Stimulated activated CD4-positive, alpha-beta T cell treated with anti-CD3 and anti-CD28 coated beads, Interleukin-12 subunit alpha, Interleukin-12 subunit beta, amount 100 ng/mL, for 24 hours (primary cell): ENCODE measurements at places on chromosomes 16 and 17.

- DNase-seq = no peak
These were observed 387.4 kb downstream of the CPPED1 start for GRCh38 chr16:12416136-12416787.

DNA sequence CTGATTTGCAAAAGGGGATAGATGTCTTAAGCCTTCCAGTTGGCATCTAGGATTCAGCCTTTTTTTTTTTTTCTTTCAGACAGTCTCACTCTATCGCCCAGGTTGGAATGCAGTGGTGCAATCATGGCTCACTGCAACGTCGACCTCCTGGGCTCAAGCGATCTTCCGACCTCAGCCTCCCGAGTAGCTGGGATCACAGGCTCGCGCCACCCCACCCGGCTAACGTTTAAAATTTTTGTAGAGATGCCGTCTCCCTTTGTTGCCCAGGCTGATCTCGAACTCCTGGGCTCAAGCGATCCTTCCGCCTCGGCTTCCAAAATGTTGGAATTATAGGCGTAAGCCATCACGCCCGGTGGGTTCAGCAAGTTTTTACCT is 571 bp upstream of the CCP110 start:
- DNase-seq = no peak

DNA sequence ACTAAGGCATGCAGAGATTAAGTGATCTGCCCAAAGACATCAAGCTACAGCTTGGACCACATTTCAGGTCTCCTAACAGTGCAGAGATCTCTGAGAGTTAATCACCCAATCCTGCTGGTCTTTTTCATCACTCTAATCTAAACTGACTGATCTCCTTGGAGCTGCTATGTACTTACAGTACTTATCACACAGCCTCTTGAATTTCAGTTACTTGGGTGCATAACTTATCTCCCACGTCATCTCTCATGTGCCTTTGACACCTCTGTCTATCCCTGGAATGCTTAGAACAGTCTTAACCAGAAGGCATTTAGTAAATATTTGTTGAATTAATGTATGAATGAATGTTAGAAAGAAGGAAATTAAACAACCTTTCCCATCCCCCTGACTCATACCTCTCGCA is 139.0 kb downstream of the SNX11 start:
- no peak for DNase-seq

GRCh38 chr17:18027280-18027679 is 11.7 kb downstream of the ATPAF2 start:
- no peak for DNase-seq

DNA sequence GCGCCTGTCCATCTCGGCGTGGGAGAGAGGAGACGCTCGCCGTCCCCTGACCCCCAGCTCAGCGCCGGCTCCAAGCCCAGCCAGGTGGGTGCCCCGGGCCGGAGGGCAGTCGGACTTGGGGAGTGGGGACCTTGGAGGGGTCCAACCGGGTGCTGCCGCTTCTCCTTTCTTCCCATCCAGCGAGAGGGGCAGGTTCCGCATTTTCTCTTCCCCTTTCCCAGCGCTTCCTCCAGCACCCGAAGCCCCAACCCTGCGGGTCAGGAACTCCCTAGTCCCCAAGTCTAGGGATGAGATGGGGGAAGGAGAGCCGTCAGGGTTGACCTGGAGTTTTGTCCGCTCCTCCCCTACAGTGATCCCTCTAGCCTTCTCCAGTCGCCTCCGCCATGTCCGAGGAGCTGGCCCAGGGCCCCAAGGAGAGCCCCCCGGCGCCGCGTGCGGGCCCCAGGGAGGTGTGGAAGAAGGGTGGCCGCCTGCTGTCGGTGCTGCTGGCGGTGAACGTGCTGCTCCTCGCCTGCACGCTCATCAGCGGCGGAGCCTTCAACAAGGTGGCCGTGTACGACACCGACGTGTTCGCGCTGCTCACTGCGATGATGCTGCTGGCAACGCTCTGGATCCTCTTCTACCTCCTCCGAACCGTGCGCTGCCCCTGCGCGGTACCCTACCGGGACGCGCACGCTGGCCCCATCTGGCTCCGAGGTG is at the start of gene OTOP2:
Gene OTOP2, plus strand, starts transcription at position 24 of the 699 bp plus-strand sequence. Its CDS starts 360 bp downstream, at position 384.
- DNase-seq = no peak

DNA sequence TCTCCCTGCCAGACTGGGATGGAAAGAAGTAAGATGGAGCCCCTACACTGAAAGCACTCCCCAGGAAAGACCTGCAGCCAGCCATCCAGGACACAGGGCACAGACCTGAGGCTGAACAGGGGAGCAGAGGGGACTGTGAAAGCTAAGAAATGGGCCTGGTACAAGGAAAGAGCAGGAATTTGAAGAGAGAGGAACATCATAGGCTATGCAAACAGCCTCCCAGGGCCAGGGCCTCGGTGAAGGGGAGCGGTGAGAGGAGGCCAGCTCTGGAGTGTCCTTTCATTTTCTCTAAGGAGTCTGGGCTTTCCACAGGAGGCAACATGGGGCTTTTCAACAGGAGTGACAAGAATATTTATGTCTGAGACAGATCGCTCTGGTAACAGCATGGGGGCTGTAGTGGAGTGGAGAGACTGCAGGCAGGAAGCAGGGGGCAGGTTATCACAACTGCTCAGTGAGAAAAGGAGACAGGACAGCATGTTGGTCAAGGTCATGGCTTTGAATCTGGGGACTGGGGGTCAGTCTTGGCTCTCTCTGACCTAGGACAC is 50.1 kb downstream of the TOM1L2 start:
- DNase-seq = no peak

- DNase-seq = no peak
These were observed 8.9 kb downstream of the CCP110 start for GRCh38 chr16:19532601-19533000.

GRCh38 chr16:28873543-28874201 is 4.6 kb upstream of the ATP2A1 start:
- DNase-seq = peak; percentile 22

DNA sequence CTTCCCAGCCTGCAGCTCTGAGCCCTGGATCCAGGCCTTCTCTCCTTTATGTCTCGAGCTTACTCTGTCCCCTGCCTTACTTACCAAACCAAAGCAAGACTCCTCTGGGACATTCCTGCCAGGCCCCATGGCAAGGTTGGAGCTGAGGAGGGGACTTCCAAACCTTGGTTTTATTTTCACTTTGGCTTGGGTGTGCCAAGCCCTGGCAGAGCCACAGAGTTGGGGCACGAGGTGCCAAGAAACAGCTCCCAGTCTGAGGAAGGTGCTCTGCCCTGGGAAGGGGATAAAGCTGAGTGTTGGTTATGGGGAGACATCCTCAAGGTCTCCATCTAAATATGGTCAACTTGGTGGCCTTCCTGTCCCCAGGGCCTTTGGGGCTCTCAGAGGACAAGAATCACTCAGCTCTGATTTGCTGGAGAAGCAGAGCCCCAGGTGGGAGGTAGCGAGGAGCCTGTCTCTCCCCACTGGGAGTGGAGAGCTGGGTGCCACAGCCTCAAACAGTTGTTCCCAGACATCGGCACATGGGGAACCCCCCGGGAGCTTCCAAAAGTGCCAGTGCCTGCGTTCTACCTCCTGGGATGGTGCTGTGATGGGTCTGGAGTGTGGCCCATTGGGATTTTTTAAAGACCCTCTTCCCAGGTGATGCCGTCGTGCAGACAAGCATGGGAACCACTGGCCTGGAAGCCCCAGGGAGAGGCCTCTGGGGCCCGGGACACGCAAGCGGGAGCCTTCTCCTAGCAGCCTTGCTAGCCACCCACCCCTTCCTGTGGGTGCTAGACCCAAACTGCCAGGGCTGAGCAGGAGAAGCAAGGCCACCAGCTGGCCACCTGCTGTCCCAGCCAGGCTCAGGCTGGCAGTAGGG is 10.3 kb downstream of the NLRC5 start:
- no peak for DNase-seq

GRCh38 chr17:73140566-73140965 is 24.2 kb upstream of the SSTR2 start:
- no peak for DNase-seq

GRCh38 chr17:57994436-57994835 is 6.4 kb upstream of the VEZF1 start:
- no peak for DNase-seq

- no peak for DNase-seq
These were observed 19.4 kb downstream of the TMEM94 start for GRCh38 chr17:75475851-75476250.

DNA sequence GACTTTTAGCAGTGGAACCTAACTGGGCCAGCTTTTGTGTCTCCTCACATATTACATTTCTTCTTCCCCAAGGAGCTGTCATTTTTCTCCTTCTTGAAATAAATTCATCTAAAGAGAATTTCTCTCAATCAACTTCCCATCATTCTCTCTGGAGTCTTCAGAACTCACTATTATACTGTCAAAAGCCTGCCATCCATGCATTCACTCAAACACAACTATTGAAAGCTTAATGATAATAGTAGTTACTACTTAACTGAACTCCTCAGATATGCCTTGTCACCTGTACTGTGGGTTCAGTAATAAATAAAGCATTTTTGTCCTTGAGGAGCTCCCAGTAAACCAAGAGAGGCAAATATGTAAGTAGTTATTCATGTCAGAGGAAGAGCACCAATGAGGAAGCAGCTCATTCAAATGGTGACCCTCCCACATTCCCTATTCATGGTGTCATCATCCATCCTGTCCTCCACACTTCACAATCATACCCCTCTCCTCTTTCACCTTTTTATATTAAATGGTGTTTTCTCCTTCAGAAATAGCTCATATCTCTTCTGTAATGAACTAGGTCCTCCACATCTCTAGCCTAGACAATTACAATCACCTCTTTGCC is 162.6 kb downstream of the CA10 start:
- DNase-seq = no peak

DNA sequence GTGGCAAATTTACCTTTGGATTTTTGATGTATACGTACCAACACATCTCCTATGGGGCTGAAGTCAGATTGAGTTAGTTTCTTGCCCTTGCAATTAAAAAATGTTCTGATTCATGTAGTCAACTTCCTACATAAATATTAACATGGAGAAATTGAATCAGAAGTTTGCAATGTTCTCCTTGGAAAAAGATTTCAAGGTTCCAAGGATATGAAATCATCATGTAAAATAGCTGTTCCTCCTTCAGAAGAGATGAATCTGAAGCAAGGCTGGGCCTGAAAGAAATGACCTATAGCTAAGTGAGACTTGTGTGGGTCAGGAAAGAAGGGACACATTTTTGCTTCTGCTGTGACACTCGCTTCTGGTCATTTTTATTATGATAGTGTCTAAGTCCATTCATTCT is 131.7 kb downstream of the RGS9 start:
- DNase-seq = no peak

DNA sequence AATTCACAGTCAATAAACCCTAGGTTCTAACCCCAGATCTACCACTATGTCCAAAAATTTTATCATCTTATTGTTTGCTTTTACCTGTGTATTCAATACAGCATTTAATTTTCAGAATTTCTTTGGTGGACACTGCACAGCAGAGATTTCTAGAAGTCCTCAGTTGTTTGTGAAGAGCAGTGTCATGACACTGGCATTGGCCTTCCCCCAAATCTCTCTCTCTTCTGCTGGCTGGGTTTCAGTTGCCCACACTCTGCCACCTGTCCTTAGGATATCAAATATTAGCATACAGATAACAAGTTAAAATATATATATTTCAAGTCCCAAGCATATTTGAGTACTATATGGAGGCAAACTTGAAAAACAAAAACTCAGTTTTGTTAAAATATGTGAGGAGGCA is 2.0 kb upstream of the THUMPD1 start:
- no peak for DNase-seq

DNA sequence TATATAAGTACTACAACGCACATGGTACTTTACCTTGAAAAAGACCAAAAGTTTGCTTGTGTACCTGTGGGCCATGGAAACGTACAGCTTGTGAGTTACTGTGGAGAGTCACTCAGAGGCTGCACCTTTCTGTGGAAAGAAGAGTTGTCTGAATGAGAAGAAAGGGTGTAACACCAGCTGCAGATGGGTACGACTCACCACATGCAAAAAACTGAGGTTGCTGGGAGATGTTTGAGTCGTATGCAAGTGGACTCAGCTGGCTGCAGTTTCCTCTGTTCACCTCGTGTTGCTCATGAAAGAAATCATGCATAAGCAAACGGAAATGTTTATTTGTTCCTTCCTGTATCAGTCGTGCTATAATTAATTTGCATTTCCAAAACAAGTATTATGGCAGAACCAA is 22.4 kb upstream of the DYNLRB2 start:
- DNase-seq = no peak
